ENCODE measurements at places on chromosomes 16 and 17.

DNA sequence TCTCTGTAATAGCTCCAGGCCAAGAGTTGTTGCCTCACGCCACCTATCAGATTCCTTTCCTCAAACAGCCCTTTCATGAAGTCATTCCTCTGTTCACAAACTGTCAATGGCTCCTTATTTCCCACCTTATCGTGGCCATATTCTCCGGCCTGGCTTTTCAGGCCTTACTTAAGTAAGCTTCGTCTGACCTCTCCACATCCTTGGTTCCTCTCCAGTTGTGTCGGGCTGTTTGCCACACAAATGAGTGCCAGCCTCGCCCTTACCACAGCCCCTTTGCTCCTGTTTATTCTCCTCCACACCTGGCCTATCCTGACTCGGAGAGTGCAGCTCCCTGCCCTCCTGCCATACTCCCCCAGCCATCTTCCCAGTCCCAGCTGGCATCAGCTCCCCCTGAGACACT is 2.0 kb downstream of the TP53I13 start:
- DNase-seq, result no peak

GRCh38 chr17:74737299-74738050 is 419 bp downstream of the RAB37 start:
- DNase-seq, result no peak

GRCh38 chr17:14197057-14197456 is 39.6 kb downstream of the CDRT15 start:
- no peak for DNase-seq

DNA sequence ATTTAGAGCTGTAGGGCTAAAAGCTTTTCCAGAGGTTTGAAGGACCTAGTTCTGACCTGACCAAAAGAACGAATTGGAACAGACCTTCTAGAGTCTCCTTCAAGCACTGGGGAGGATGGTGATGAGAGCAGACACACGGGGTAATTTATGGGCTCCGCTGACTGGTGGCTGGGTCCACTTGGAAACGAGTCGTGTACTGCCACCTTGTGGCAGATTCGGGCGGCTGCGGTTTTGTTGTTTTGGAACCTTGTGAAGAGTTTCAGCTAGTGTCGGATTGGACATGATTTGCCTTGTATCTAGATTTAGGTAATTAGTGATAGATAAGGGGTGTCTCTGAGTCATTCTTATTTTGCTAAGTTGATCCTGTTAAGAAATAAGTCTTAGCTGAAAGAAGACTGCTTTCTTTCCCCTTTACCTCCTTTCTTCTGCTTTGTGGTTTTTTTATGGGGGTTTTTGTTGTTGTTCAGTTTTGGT is 98.9 kb downstream of the AATF start:
- DNase-seq, result peak; percentile 72

DNA sequence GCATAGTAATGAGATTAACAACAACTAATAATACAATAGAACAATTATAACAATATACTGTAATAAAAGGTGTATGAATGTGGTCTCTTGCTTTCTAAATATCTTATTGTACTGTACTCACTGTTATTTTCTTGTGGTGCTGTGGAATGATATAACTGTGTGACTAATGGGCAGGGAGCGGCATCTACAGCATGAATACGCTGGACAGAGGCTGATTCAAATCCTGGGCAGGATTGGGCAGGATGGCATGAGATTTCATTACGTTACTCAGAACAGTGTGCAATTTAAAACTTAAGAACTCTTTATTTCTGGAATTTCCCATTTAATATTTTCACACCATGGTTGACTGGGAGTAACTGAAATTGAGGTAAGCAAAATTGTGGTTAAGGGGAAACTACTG is 1239.8 kb upstream of the GOT2 start:
- DNase-seq, result no peak

DNA sequence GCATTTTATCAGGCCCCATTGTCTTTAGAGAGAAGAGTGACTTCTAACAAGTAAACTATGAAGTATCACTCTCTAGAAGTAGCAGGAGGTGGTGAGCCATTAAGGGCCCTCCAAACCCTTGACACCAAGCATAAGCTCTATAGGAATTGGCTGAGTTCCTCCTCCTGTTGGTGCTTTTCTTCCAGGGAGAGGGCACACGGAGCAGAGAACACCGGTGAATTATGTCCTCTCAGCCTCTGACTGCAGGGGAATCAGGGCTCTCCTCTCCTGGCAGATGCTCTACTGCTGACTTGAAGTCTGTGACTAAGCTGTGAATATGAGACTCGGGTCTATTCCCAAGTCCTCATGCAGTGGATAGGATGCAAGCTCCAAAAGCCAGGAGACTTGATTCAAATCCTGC is 32.3 kb downstream of the CHD9 start:
- no peak for DNase-seq

DNA sequence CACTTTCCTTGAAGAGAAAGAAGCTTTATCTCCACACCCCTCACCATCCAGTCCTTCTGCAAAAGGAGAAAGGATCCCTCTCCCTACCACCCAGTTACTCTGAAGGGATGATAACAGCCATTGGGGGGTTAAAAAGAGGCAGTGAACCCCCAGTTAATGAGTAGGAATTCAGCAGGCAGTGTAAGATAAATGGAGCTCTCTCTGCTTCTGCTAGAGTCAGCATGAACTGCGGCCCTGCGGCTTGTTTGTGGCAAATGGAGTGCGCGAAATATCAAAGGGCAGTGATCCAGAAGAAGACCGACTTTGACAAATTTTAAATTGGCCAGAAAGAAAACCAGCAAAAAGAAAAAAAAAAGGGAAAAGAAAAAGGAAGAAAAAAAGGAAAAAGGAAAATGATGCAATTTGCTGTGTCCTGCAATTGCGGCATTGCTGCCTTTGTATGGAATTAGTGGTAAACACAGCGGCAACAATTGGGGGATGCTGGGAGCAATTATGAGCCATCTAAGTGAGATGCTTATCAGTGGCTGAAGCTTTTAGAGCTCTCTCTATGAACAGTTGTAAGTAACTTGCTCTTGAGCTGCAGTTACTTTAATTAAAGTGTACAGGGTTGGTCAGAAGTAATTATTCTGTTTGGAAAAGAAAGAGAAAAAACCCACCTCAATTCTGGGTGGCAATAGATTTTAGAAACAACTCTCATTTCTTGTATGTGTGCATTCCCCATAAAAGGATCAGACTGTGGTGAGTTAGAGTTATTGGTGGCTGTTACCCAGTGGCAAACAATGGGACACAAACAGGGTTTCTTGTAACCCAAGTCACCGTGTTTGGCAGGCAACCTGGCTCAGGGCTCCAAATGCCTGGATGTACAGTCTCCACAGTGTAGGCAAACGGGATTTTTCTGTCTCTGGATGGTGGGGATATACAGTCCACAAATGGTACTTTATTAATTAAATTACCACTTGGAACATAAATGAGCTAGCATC is 161.3 kb downstream of the AATF start:
- DNase-seq, result no peak
